ENCODE measurements at places on chromosomes 6 and 20.

DNA sequence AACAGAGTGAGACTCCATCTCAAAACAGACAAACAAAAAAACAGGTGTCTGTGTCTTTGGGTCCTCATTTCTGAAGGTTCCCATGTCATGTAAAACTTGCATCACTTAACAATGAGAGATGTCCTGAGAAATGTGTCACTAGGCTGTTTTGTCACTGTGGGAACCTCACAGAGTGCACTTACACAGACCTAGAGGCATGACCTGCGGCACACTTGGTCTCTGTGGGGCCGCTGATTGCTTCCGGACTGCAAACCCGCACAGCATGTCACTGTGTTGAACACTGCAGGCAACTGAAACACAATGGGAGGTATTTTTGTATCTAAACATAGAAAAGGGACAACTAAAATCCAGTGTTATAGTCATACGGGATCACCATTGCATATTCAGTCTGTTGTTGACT, 42.3 kb upstream of the TMEM181 start:
- DNase-seq, result no peak

- DNase-seq, result no peak
These were observed 45.5 kb upstream of the CD83 start for GRCh38 chr6:14072084-14072483.

- no peak for DNase-seq
These were observed 25.9 kb upstream of the GTSF1L start for GRCh38 chr20:43752561-43753301.

GRCh38 chr20:47559141-47559540, 57.5 kb downstream of the NCOA3 start:
- DNase-seq, result no peak

DNA sequence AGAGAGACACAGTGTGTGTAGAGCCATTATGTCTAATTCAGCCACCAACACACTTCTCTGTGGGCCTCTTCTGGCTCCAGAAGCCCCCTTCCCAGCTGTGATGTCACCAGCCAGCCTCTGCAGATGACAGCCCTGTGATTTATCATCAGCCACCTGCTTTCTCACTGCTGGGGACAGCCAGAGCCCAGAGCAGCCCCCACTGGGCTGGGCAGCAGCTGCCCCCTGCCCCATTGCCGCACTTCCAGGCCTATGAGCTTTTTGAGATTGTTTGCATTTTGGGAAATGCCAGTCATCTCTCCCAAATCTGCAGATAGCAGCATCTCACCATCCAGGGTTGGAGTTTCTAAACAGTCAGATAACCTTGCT, 21.9 kb upstream of the STX16 start:
- no peak for DNase-seq

DNA sequence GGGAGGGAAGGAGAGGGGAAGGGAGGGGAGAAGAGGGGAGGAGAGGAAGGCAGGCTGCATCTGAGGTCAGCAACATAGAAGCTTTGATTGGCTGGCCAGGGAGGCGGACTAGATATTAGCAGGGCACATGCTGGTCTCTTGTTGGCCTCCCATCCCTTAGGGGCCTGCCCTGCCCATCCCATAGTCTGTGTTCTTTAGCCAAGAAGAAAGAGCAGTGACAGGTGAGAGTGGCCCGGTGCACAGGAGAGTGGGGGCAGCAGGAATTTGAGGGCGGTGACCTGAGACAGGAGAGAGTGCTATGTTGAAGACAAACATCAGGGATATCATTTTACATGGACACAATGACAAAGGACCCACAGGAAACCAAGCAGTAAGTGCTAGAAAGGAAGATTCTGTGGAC, 413.5 kb downstream of the SYNE1 start:
- no peak for DNase-seq

- no peak for DNase-seq
These were observed 22.1 kb upstream of the RALGAPA2 start for GRCh38 chr20:20734475-20734948.

DNA sequence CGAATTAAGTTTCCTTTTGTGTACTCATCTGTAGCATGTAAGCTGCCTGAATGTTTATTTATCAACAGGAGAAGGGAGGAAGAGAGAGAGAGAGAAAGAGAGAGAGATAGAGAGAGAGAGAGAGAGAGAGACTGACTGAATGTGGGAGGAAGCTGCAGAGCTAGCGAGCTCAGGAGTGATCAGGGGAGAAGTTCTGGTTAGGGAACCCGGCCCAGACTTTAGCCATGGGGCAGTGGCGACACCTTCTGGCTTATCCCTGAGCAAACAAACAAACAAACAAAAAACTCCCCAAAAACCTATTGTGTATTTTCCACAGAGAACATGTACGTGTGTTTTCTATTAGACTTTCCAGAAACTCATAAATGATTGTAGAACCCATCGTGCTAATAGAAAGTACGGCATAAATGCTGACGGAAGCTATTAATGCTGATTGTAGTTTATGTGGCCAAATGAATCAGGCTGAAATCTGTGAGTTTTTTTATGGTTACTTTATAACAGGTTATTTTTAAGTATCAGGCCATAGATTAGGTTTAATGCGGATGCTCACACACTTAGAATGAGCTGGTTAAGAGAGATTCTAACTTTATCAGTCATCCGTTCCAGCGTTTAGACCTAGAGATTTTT, 92.8 kb downstream of the CLIC5 start:
- DNase-seq, result no peak

DNA sequence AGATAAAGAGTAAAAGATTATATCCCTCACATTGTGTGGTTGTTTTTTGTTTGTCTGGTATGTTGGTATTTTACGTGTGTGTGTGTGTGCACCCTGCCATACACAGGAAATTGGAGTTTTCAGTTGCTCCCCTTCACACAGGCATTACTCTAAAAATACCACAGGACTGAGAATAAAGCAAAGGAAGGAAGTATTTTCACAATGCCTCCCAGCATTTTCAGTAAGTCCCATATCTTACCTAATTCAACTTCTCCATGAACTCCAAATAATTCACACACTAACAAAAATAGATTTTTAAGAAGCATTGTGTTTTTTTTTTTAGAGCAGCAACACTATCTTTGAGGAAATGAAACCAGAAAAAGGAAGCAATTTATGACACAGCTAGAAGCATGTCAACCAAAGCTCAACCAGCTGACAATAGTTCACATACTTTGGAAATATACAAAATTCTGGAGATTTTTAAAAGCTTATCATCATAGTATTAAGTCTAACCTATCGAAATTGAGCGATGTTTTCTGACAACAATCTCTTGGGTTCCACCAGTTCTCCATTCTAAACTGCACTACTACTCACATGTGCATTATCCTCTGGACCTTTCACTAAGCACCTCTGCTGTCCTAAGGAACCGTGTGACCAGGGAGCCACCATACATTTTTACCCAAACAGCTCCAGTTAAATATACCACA, 2.1 kb downstream of the UBE2J1 start:
- DNase-seq, result no peak

DNA sequence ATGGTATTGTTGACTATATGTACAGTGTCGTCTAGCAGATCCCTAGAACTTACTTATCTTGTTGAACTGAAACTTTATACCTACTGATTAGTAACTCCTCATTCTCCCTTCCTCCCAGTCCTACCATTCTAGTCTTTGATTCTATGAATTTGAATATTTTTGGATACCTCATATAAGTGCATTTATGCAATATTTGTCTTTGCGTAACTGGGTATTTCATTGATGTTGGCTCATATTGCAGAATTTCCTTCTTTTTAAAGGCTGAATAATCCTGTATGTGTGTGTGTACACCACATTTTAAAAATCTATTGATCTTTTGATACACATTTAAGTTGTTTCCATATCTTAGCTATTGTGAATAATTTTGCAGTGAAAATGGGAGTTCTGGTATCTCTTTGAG, 119.9 kb downstream of the SOX4 start:
- DNase-seq, result no peak

GRCh38 chr6:52423448-52423847, 3.3 kb downstream of the EFHC1 start:
- DNase-seq, result no peak

- DNase-seq, result no peak
These were observed 276.3 kb downstream of the BCKDHB start for GRCh38 chr6:80382811-80383210.

DNA sequence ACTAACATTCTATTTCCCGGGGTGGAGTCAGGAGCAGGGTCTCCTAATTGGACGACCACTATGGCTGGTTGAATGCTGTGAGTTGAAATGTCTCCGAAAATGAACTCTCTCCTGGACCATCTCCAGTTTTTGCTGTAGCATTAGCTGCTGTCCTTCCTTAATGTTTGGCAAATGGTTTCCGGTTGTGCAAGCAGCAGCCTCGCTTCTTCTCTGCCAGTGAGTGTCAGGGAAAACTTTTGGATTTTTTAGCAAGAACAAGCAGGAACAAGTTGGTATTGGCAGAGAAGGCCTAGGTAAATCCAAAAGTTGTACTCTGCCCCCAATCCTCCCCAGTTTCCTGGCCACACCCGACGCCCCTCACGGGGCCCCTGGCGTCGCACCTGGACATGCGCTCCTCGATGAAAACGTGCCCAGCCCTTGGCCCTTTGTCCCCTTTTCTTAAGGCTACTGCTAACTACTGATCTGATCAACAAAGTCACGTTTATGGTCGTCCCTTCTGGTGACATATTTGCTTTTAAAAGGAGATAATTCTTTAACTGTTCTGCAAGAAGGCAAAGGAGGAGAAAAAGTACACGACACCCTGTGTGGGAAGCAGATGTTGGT, 103.2 kb downstream of the ARMC2 start:
- no peak for DNase-seq

GRCh38 chr6:156904176-156904967, 127.2 kb downstream of the ARID1B start:
- no peak for DNase-seq

- DNase-seq, result no peak
These were observed 89.7 kb downstream of the KCNB1 start for GRCh38 chr20:49392745-49393144.

- DNase-seq, result peak; percentile 0
These were observed 447 bp downstream of the MCM3 start for GRCh38 chr6:52284131-52284459.

Data from stimulated activated CD8-positive, alpha-beta memory T cell treated with anti-CD3 and anti-CD28 coated beads, Interleukin-4, amount 100 ng/mL, for 1 hour (primary cell).